ENCODE measurements at places on chromosomes 12 and 14.
A peak's percentile ranks its signal among the peaks of the same experiment; 100 is the strongest.

- no peak for DNase-seq
These were observed 14.8 kb downstream of the HSP90B1 start for GRCh38 chr12:103944964-103945363.

- peak; percentile 91 for DNase-seq
These were observed at the start of gene ALG10 for GRCh38 chr12:34022079-34022830. TSS of gene ALG10 (plus strand) at chr12:34022496. CDS start at chr12:34022600, 104 bp downstream.

- DNase-seq: no peak
These were observed 67.6 kb downstream of the NOC4L start for GRCh38 chr12:132211816-132212215.

GRCh38 chr14:97177016-97177415 is 379.8 kb downstream of the VRK1 start:
- DNase-seq: no peak

GRCh38 chr12:106248312-106248845 is 559 bp upstream of the CKAP4 start:
- DNase-seq: no peak

DNA sequence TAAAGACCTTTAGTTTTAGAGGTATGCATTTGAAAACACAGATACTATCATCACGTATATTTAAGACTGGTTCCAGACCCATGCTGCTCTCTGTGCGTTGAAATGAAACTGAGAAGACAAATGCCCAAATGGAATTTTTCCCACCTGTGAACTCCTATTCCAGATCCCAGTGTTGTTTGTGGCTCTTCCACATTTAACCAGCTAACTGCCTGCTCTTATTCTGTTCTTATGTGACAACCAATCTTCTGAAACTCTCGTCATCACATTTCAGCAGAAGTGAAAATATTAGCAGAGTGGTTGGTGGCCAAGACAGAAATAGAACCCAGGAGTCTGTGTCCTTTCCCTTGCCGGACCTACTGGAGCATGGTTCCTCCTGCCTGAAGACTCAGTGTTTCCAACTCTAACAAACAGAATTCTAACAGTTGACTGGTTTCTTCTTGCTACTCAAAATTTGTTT is 460.2 kb downstream of the RAD51B start:
- no peak for DNase-seq

DNA sequence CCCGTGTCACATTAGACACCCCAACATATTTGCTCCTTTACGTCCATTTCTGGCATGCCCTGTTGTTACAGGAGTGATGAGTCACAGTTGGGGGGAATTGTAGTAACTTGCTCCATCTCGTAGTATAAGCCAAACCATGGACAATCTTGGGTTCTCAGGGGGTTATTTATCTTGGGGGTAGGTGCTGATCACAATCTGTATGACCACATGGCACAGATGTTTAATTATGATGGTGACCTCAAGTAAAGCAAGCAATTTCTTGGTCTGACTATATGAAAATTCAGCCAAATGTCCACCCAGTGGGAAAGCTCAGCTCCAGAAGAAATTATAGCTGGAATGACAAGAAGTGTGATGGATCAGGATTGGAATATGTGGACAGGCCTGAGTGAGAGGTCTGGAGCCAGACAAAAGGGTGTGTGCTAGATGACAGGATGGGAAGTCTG is 32.1 kb upstream of the STON2 start:
- no peak for DNase-seq

DNA sequence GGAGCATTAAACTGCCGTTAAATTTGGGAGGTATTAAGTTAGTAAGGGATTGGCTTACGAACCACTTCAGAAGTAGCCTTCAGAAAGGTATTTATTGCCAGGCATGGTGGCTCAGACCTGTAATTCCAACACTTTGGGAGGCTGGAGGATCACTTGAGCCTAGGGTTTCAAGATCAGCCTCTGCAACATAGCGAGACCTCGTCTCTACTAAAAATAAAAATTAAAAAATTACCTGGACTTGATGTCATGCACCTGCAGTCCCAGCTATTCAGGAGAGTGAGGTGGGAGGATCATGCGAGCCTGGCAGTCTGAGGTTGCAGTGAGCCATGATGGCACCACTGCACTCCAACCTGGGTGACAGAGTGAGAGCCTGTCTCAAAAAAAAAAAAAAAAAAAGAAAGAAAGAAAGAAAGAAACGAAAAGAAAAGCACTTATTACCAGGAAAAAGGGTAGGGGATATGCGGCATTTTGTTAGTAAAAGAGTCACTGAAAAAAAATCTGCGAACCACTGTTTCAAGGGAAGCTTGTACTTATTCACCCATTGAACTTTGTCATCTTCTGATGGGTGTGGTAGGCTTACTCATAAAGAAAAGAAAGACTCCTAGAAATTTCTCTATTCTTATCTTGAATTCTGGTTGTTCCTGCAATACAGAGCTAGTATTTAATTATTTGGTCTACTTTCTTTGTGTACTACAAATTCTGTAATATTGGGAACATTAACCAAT is 33.6 kb upstream of the PLEKHA5 start:
- no peak for DNase-seq

DNA sequence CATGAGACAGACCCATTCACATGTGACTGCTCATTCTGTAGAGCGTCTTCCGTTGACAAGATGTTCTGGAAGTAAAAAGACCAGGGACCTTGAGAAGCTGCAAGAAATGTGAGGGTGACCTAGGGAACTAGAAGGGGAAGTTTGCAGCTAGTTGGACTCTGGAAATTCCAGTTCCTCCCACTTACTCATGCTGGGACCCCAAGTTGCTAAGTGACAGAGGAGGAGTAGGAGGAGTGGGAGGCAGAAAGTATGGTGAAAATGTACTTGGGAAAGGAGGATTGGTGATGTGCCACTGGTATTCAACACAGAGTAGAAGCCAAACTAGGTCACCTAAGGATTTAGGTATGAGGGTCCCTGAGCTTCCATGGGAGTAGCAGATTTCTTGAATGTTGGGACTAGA is 132.4 kb downstream of the KCNA5 start:
- DNase-seq: no peak

DNA sequence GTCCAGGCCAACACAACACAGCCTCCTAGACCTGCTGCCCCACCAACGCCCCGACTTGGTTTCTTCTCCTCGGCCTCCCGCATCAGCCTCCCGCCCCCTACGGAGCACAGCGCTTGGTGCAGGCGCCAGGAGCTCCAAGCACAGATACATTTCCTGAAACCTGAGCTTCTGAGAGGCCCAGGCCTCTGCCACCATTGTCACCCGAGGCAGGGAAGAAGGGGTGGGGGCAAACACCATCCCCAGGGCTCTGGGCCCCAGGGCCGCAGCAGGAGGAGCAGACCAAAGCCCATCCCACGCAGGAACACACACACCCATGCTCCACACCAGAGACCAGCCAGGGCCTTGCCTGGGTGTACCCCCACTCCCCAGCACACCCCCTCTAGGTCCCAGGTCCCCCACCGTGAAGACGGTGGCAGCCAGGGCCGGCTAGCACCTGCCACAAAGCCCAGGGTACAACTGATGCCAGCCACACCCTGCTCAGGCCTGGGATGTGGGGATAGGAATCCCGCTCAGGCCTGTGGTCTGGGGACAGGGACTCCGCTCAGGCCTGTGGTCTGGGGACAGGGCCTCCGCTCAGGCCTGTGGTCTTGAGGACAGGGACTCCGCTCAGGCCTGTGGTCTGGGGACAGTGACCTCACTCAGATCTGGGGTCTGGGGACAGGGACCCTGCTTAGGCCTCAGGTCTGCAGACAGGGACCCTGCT is 5.4 kb downstream of the JAG2 start:
- DNase-seq: no peak

DNA sequence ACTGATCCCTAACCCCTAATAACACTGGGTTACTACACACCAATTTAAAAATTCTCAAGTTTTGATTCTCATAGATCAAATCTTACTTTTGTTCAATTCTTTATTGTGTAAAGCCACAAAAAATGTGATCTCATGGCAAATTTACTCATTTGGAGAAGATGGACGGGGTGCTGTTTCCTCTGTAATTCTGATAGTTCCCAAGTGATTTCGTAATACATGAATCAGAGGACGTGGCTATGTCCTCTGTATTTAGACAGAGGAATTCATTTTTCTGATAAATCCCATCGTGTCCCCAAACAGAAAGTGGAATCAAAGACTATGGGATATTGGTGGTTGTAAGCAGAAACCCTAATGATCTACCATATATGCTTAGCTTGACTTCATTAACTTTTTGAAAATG is 76.6 kb upstream of the GNG2 start:
- no peak for DNase-seq

GRCh38 chr12:34402228-34402898 is 380.1 kb downstream of the ALG10 start:
- DNase-seq: no peak

DNA sequence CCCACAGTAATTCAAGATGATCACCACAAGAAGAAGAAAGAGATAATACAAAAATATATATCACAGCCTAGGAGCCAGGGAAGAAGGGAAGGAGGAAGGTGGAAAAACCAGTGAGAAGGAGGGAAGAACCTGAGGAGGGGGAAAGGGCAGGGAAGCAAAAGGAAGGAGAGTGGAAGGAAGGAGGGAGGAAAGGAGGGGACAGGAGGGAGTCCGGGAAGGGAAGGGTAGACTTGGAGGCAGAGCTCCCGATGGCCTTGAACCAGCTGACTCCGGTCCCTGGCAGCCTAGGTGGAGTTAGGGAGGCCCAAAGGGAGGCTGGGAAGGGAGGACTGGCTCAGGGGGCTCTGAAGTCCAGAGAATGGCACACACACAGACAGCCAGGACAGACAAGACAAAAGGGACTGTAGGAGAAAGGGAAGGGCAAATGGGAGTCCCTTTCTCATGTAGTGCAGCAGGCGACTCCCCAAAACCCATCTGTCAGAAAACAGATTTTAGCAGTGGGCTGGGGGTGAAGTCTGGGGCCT is 4.7 kb upstream of the ZNF384 start:
- no peak for DNase-seq

- DNase-seq: no peak
These were observed 89.4 kb downstream of the BTG1 start for GRCh38 chr12:92056290-92056689.

- no peak for DNase-seq
These were observed 23.8 kb upstream of the CEBPE start for GRCh38 chr14:23142826-23143225.

DNA sequence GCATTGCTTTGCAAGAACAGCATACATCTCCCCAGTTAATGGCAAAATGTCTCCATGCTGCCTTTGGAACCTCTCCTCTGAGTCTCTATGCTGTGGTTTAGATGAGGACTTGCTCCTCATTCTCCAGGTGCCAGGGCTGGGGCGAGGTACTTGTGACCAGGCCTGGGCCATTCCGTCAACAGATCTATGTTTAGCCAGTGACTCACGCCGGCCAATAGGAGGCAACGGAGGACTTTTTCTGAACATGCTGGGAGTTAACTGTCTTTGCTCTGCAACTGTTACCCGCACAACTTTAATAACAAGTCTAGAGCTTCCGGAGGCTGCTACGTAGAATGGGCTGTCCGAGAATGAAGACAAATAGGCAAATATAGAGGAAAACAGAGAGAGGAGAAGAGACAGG is 214.2 kb downstream of the GLT1D1 start:
- no peak for DNase-seq

DNA sequence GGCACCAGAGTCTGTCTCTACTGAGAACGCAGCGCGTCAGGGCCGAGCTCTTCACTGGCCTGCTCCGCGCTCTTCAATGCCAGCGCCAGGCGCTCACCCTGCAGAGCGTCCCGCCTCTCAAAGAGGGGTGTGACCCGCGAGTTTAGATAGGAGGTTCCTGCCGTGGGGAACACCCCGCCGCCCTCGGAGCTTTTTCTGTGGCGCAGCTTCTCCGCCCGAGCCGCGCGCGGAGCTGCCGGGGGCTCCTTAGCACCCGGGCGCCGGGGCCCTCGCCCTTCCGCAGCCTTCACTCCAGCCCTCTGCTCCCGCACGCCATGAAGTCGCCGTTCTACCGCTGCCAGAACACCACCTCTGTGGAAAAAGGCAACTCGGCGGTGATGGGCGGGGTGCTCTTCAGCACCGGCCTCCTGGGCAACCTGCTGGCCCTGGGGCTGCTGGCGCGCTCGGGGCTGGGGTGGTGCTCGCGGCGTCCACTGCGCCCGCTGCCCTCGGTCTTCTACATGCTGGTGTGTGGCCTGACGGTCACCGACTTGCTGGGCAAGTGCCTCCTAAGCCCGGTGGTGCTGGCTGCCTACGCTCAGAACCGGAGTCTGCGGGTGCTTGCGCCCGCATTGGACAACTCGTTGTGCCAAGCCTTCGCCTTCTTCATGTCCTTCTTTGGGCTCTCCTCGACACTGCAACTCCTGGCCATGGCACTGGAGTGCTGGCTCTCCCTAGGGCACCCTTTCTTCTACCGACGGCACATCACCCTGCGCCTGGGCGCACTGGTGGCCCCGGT is at the start of gene PTGDR:
TSS of gene PTGDR (plus strand) at position 198 of the 778 bp plus-strand sequence. CDS start at position 315, 117 bp downstream.
- no peak for DNase-seq

DNA sequence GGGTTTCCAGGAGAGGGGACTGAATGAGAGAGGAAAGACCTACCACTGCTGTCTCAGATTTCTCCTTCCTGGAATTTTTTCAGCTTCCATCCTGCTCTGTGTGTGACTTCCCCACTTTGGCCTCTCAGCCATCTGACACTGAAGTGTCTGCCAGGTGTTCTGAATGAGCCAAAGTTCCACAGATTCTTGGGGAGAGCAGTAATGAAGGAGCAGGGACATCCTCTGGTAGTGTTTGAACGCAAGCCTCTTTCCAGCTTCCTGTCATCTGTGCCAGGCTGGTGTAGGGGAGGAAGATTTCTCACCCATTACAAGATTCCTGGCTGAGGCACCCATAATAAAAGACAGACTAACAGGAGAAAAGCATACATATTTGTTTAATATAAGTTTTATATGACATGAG is 141.7 kb upstream of the NRXN3 start:
- no peak for DNase-seq

DNA sequence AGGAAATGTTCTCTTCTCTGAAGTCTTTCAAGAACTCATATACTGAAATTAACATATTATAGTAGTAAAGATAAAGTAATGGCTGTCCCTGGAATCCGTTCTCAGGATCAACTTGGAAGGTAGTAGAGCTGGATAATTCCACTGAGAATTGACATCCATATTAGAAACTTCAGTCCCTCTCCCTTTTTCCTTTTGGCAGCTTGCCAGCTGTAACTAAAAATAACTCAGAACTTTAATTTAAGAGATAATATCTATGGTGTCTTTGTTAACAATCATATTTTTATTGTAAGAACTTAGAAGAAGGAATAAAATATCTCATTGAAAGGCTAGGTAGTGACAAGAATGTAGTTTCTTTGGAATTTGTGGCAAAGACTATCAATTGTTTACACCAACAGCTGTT is 61.4 kb upstream of the PLEKHA5 start:
- no peak for DNase-seq

GRCh38 chr12:111436266-111436665 is 30.5 kb downstream of the SH2B3 start:
- no peak for DNase-seq

- DNase-seq: no peak
These were observed 13.8 kb downstream of the GXYLT1 start for GRCh38 chr12:42130672-42131402.

DNA sequence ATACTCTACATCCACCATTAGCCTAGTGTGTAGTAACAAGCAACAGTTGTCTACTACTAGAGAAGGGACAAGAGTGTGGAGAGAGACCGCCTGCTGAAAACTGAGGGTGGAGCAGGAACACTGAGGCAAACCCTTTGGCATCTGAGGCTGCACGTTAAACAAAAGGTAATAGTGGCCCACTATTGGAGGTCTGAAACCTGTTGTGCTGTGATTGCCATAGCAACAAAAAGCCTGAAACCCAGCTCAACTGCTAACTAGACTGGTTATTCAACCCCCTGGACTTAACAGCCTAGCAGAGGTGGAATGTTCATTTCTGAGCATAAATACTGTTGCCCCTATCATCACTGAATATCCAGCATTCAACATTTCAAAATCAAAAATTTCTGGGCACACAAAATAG is 43.0 kb downstream of the PPP4R4 start:
- DNase-seq: no peak
